Stimulated activated CD4-positive, alpha-beta T cell treated with anti-CD3 and anti-CD28 coated beads, Interleukin-1b, Interleukin-23, amount 100 ng/mL, for 1 hour (primary cell): ENCODE measurements at places on chromosomes 7 and 10.

GRCh38 chr10:110487411-110488331 lies 10.0 kb upstream of the DUSP5 start:
- DNase-seq, result no peak

DNA sequence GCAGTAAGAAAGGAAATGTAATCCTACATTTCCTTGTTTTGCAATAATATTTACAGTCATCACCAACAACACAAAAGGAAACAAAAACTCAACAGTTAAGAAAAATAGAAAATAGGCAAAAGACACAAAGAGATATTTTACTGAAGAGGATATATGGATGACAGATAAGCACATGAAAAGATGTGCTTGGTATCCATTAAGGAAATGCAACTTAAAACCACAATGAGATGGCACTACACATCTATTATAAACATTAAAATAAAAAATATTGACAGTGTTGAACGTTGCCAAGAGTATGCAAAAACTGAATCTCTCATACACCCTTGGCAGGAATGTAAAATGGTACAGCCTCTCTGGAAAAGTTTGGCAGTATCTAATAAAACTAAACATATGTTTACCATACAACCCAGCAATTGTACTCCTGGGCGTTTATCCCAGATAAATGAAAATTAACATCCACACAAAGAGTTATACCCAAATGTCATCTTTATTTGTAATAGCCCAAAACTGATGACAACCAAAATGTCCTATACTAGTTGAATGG lies 5.4 kb downstream of the CEP41 start:
- no peak for DNase-seq

DNA sequence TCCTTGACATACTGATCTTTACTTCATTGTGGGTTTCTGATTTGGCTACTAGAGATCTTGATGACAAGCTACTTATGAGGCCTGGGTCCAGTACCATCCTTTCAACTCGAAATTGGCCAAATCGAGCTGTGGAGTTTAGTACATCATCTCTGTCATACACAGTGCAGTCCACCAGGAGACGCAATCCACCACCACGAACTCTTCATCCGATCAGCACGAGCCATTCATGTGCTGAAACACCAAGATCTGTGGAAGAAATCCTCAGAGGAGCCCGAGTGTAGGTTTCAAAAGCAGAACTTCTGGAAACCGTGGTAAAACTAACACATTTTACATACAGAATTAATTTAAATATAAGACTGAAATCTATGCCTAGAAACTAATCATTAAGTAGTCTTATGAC lies 14.2 kb downstream of the DNAJC9 start:
- DNase-seq, result no peak

DNA sequence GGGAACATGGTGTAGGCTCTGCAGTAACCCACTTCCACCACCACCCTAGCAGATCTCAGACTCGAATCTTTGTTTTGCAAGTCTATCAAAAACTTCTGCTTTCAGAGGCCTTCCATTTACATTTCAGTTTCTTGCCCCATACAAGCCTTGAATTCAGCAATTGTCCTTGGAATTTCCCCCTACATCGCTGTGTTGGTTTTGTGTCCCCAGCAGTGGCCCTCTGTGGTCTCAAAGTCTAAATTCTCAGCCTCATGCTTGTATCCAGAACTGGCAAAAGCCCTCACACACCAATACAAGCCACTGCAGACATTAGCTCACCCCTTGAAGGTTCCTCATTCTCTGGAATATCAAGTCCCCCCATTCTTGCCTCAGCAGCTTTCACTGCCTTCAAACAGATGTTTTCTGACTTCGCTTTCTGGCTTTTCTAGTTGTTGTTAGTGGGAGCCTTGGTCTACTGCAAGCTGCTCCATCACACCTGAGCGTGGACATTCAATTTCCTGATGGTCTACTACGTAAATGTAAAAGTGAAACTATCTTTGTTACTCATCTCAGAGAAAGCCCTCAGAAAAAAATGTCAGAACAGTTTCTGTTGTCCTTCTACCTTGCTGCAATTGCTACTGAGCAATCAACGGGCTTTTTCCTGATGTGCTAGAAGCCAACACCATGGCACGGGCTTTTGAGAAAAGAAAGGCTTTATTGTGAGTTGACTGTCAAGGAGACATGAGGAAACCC lies 1.8 kb upstream of the NUB1 start:
- no peak for DNase-seq

- no peak for DNase-seq
Observed at GRCh38 chr10:124048371-124049290, 44.8 kb downstream of the CHST15 start.

DNA sequence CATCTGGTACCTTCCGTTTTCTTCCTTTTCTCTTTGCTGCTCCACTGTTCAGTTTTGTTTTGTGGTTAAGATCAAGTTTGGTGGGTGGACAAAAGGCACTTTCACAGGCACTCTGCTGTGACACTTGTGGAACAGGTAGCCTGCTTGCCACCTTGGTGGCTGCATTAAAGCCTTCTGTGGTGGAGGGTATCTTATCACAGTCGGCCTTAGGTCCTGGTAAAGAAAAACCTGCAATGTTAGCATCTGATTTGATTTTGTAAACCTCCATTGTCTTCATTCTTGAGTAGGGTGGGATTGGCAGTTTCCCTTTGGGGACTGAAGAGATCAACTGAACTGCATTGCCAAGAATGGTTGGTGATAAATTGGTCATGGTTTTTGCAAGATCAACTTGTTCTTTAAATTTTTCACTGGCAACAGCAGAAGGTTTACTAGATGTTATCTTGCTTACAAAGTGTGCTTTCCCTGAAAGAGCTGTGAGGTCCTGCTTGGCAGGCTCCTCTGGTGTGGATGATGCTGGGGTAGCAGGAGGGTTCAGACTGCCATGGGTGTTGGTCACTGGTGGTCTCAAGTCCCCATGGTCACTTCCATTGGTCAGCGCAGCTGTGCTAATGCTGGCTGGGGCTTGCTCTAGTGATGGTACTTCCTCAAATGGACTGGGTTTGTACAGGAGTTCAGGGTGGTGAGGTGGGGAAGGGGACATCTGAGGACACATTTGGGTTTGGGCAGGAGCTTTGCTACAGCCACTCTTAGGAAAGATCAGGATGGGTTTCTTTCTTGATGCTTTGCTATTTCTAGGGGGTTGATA lies 182.2 kb downstream of the ZNF438 start:
- no peak for DNase-seq

GRCh38 chr7:139370301-139370942 lies 10.7 kb downstream of the LUC7L2 start:
- no peak for DNase-seq

DNA sequence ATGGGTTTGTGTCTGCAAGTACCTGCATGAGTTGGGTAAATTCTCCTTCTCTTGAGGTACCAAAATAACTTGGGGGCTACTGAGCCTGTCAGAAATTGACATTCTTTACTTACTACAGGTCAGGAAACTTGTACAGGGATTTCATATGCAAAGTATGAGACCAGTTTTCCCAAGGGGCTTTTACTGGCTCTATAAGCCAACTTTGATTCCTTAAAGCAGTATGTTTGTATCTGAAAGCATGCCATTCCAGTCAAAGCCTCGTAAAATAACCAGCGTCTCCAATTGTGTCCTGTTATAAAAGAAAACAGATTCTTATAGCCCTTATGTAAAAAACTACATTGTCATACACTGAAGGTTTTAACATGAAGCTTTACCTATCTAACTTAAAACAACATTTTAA lies 90.2 kb downstream of the ZNF467 start:
- no peak for DNase-seq

GRCh38 chr7:75967487-75967997 lies 26.9 kb downstream of the TMEM120A start:
- DNase-seq, result no peak

DNA sequence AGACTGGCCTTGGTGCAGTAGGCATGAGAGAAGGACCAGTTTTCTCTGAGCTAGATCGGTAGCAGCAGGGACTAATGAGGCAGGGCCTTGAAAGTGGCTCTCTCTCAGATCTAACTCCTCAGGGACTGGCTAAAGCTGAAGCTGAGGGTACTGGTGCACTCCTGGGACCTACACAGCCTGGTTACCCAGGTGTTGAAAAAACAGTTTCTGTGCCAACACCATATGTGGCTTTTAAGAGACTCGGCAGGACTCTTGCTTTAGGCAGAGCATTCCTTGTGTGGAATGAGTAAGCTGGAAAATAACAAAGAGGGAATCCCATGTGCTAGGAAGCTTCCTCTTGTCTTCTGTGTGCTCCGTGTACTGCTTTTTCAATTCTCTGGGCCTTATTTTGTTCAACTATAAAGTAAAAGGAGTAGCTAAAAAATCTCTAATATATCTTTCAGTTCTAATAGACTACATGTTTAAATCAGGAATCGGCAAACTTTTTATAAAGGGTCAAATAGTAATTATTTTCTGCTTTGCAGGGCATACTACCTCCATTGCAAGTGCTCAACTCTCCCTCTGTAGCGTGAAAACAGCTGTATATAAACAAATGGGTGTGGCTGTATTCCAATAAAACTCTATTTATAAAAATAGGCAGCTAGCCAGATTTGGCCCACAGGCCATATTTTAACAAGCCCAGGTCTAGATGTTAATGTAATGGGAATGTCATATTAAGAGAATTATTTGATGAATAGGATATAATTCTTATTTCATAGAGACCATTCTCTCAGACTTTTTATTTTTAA lies 186.1 kb upstream of the KAT6B start:
- no peak for DNase-seq

- no peak for DNase-seq
Observed at GRCh38 chr10:79387974-79388850, 40.9 kb downstream of the PPIF start.

DNA sequence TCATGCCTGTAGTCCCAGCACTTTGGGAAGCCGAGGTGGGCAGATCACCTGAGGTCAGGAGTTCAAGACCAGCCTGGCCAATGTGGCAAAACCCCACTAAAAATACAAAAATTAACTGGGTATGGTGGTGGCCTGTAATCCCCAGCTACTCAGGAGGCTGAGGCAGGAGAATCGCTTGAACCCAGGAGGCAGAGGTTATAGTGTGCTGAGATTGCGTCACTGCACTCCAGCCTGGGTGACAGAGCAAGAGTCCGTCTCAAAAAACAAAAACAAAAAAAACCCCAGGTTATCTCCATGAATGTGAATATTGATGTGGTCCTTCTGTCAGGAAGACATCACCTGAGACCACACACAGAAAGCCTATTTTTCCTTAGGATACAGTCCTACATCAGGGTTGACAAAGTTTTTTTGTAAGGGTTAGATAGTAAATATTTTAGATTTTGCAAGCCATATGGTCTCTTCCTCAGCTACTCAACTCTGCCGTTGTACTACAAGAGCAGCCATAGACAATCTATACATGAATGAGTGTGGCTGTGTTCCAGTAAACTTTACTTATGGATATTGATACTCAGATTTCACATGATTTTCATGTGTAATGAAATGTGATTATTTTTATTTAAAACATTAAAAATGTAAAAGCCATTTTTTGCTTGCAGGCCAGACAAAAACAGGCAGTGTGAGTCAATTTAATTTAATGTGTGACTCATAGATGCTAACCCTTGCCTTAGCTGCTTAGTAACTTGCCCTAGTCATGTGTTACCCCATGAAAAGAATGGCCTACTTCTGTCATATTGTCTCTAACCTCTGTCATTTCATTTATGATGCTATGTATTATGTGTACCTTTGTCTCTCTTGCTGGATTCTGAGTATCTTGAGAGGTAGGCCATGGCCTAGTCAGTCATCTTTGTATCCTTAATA lies 78.1 kb downstream of the TPST1 start:
- no peak for DNase-seq

GRCh38 chr10:34075254-34075926 lies 739.7 kb downstream of the PARD3 start:
- no peak for DNase-seq

DNA sequence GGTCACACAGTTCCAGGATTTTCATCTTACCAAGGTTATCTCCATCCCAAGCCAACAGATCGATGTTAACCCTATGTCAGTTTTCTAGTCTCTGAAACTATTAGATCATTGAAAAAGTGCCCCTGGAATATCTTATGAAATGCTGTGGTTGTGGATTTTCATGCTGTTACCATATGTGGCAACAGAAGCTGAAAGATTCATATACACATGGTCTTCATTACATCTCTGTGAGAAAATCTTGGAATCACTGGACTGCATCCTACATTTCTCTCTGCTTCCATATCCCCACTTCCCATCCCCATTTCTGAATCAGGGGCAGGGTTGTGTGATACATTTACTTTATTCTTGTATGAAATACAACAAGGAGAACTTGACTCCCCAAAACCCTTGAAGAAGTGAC lies 146.1 kb downstream of the SLC16A9 start:
- no peak for DNase-seq

GRCh38 chr7:70392256-70392876 lies 739.6 kb upstream of the GALNT17 start:
- DNase-seq, result no peak

DNA sequence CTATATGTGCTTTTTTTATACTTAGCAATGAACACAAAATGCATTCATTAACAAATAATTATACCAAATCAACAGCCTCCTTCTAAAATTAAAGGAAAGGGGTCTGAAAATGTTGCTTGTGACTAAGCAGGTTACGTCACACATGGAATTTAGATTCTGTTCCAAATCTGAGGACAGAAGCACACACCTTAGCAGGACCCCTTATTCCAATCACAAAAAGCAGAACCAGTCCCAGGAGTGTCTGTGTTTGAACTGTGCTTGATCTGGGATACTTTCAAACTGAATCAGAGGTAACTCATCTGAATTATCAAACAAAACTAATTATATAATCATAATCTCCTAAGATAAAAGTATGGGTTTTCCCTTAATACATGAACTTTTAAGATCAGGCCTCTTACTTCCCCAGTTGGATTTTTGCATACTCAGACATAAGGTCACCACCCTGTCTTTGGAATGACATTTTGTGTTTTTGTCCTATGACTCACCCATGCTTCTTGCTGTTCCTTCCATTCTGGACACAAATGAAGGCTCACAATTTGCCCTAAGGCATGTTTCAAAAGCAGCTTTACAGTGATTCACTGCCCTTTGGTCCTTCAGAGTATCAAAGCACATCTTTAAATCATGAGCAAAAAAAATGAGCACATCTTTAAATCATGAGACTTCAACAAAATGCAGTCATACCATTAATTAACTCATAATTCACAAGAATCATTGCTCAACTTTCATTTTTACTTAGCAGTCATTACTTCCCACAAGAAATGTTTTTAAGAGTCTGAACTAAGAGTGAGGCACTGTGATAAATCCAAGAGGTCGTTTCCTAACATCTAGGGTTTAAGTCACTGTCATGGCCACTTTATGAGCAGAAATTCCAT lies 35.5 kb downstream of the SEMA3C start:
- no peak for DNase-seq

DNA sequence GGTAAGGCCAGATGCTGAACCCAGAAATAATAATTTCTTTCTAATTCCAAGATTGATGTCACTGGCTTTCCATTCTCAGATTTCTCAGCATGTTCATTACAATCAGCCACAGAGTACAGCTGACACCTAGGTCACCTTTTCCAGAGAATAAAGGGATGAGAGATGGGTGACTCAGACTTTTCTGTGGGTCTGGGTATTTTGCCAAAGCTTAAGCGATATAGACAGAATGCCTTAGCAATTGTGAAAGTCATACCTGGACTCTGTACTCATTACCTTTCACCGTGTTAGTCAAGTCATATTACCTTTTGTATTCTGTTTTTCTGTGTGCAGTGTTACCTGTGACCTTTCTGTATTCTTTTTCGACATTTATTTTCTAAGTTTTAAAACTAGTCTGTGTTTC lies 10.6 kb upstream of the PRTFDC1 start:
- no peak for DNase-seq
